ENCODE measurements at places on chromosomes 3 and 15. TPM values are rescaled to one million over a fixed set of nuclear protein-coding genes. Genes with fewer than 3 reads are reported as not detected.

The HGD gene
- total RNA-seq, result 0.10 TPM

The ZBTB38 gene
- total RNA-seq, result 20.0 TPM

The SUCNR1 gene
- not detected for total RNA-seq

The STARD5 gene
- 5.7 TPM for total RNA-seq

The IL20RB gene
- total RNA-seq, result 1.6 TPM

DNA sequence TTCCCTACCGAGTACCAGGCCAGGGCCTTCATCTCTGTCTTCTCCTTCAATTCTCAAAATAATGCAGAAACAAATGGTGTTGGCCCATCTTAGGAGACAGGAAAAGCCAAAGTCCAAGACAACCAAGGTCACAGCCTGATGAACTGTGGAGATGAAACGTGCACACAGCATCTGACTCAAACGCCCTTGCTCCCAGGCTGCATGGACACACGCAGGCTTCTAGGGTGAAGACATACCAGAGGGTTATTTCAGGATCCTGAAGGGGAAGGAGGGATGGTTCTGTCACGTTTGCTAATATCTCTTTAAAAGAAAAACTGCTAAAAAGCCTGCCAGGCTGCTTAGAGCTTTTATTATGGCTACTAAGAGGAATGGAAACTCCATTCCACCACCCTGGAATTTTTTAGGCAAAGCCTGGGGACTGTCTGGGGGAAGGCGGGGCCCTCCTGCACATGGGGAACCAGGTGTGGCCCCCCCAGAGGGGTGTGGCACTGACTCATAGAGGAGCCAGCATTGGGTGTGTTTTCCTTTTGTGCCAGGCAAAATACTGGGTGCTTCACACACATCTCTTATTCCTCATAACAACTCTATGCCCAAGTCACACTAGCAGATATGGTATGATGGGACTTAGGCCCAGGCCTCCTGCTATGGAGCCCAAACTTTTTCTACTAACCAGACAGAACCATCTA, 62.9 kb downstream of the UMPS start:
- no peak for DNase-seq

- DNase-seq, result no peak
These were observed 90.4 kb downstream of the ATG7 start for GRCh38 chr3:11362600-11362999.

DNA sequence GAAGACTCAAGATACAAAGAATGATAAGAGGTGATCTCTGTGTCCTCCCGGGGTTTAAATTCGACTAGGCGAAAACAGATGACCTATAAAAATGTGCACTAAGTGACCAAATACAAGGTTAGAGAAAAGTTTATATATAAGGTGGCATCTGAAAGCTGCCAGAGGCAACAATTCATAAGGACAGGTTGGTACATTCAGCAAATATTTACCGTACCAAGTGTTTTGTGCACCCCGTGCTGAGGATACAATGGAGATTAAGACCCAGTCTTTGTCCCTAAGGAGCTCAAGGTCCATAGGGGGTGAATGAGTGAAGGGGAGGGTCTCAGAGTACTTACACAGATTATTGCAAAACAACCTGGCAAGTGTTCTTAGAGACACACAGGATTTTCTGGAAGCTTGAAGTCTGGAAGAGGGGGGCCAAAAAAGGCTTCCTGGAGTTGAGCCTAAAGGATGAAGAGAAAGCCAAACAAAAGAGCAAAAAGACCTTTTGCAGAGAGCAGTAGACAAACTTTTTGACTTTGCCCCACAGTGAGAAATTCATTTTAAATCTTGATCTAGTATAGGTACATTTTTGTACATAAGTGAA, 71.4 kb upstream of the LRIG1 start:
- no peak for DNase-seq

GRCh38 chr3:115832265-115832664, 209.0 kb downstream of the GAP43 start:
- no peak for DNase-seq

GRCh38 chr15:52876991-52877663, 87.0 kb upstream of the ONECUT1 start:
- DNase-seq, result no peak

GRCh38 chr15:52438047-52438446, 90.6 kb downstream of the MYO5A start:
- no peak for DNase-seq

DNA sequence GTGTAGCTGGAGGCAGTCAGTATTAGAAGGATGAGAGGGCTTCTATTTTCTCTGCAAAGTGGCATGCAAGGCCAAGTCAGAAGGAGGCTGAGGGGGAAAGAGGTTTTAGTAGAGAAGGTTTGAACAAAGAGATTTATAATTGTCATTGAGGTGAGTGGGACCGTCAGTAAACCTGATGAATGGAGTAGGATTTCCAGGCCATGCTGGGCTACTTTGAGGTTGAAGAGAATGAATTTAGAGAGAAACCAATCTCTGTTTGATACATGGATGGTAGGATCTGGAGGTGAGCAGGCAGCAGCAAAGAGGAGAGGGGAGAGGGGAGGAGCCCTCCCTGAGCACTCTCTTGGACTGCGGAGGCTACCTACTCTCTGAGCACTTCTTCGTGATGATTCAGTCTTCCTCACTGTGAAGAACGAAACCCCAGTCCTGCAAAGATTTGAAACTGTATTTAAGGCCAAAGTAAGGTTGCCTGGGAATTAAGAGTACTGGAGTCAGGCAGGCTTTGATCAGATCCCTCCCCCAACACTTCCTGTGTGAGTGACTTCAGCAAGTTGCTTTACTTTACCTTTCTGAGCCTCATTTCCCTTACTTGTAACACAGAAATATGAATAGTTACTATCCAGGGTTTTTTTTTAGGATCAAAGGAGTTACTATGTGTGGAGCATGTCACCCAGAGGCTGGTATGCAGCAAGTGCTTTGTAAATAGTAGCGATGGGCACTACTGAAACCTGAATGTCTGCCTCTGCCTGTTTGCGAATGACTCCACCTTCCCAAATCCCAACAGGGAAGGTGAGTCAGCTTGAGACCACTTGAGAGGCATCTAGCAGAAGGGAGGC, 75.8 kb downstream of the RPL39L start:
- DNase-seq, result peak; percentile 27

GRCh38 chr3:10788451-10788850, 27.6 kb upstream of the SLC6A11 start:
- no peak for DNase-seq

DNA sequence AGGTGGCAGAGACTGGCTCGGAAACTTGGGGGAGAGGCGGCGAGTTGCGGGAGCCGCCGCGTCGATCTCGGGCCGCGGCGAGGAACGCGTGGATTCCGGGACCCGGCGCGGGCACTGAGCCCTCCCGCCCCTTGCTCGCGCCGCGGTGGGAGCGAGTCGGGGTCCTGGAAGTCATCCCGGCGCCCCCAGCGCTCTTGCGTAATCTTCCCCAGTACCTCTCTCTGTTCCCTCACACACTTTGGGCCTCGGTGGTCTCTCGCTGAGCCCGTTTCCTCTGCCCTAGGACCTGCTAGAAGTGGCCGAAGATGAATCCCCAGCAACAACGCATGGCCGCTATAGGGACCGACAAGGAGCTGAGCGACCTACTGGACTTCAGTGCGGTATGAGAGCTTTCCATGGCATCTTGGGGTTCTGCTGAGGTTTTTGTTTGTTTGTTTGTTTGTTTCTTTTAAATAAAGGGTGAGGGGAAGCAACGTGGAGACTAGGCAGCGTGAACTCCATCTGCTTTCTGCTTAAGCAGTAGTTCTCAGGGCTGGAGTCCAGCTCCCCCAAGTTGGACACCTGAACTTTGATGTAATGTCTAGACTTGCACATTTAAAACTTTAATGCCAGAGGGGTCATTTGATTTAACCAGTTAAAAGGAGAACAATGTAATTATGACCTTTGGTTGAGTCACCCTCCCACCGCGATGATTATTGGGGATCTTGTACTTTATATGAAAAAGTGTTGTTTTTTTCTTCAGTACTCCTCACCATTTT, 1.3 kb downstream of the TCF12 start:
- peak; percentile 14 for DNase-seq

GRCh38 chr3:12944849-12945248, 103.5 kb upstream of the RPL32 start:
- no peak for DNase-seq
